NCI-H2029 treated with DMSO at 0.1 percent for 48 hours (cell line): ENCODE measurements at places on chromosomes 3 and 15.

DNA sequence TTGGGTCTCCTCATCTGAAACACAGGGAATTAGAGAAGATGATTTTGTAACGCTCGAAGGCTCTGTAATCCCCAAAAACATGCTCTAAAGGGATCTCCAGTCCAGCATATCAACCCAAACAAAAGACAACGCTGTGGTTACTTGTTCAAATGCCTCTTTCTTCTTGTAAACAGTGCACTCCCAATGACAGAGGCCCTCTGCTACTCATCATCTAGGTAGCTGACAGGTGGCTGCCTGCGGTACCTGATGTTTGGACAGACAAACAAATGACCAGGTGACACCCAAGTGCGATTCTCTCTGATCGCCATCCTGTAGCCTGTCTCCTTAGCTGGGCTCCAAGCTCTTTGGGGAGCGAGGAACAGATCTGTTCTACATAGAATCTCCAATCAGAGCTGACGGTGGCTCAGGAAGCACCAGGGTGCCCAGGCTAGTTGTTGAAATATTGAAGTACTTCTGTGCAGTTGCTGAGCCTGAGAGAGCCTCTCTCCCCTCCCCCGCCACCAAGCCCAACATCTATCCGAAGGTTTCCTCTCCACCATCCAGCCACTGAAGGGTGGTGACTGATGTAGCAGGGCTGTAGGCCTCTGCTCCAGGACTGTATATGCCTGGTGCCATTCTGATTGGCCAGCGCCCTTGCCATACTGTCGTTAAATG is 238.7 kb downstream of the XXYLT1 start:
- DNase-seq, result peak; percentile 54

DNA sequence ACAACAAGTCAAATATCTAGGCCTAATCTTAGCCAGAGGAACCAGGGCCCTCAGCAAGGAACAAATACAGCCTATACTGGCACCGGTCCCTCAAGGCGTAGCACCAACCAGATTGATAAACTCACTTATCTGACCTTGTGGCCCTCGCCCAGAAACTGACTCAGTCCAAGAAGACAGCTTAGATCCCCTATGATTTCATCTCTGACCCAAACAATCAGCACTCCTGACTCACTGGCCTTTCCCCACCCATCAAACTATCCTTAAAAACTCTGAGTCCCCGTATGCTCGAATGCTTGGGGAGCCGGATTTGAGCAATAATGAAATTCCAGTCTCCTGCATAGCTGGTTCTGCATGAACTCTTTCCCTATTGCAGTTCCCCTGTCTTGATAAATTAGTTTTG is 1.6 kb upstream of the SORD start:
- no peak for DNase-seq

DNA sequence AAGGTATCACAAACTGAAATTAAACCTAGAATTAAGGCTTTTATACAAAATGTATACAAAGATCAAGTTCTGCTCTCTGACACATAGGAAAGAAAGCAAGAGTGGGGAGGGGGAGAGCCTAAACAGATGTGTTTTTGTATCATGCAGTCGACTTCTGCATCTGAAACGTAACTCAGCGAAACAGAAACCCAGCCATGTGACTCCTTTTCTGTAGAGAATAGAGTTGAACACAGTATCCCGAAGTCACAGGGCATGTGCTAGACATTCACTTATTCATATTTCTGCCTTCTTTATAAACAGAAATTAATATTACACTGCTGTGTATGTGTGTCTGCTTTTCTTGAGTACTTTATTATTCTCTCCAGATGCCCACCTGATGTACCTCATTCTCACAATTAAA is 121.0 kb downstream of the PDZRN3 start:
- DNase-seq, result no peak

DNA sequence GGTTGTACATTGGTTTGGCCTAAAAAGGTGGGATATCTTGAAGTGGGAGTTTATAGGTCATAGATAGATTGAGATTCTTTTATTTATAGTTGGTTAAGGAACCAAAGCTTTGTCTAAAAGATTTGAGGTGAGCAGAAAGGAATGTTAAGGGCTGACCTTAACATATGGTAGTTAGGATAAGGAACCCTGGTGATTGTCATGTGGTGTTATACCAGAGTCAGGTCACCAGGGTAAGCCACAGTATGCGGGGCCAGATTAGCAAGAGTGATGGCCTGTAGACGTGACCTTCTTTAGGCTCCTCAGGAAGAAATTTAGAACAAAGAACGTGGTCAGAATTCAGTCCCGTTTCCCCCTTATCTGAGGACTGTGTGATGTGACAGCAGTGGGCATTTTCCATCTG is 249.2 kb downstream of the GABRG3 start:
- no peak for DNase-seq

DNA sequence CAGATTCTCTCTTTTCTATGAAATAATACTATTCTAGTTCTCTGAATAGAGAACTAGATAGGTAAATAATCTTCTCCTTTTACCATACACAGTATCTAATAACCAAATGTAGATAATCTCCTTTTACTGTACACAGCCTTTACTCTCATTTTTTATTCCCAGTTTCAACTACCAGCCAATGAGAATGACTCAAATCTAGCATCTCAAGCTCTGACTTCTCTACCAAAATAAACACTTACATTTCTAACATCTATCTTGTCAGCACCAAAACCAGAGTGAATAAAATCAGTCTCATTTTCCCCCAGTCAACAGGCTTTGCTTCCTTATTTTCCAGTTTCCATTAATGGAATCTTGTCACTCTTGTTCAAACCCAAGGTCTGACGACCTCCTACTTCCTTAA is 36.9 kb downstream of the LRRFIP2 start:
- DNase-seq, result no peak

DNA sequence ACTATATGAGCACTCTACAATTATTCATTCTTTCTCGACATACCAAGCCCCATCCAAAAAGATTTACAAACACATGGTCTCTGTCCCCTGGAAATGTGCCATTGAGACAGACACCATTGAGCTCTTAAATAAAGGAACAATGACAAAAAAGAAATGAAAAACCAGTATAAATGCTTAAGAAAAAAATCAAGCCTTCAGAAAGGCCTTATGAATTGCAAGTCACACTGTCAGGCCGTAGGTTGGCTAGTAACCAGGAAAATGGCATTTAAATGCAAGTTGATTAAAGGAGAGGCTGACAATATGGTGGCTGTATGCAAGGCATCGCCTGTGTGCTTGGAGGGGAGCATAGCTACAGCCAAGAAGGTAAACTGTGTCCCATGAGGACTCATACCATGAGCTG is 49.7 kb downstream of the SRGAP3 start:
- DNase-seq, result no peak

DNA sequence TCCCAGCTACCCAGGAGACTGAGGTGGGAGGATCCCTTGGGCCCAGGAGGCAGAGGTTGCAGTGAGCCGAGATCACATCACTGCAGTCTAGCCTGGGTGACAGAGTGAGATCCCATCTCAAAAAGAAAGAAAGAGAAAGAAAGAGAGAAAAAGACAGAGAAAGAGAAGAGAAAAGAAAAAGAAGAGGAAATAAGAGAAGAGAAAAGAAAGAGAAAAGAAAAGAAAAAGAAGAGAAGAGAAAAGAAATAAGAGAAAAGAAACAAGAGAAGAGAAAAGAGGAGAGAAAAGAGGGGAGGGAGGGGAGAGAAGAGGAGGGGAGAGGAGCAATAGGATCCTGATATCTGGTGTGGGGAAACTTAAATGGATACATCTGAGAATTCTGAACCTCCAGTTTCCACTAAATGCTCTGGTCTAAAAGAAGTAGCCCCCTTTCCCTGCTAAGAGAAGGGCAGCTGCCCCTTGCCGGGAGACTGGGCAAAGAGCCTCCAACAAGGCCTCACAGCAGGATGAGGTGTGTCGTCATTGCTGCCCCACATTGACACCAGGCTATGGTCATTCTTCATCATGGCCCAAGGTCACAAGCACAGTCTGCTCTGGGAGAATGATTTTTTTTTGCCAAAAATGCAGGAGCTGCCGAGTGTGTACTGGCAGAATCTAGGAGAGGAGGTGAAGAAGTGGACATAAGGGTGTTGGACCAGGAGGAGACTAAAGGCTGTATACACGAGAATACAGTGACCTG is 21.1 kb upstream of the COMMD4 start:
- no peak for DNase-seq

GRCh38 chr15:31100738-31101137 is 787 bp downstream of the TRPM1 start:
- no peak for DNase-seq

DNA sequence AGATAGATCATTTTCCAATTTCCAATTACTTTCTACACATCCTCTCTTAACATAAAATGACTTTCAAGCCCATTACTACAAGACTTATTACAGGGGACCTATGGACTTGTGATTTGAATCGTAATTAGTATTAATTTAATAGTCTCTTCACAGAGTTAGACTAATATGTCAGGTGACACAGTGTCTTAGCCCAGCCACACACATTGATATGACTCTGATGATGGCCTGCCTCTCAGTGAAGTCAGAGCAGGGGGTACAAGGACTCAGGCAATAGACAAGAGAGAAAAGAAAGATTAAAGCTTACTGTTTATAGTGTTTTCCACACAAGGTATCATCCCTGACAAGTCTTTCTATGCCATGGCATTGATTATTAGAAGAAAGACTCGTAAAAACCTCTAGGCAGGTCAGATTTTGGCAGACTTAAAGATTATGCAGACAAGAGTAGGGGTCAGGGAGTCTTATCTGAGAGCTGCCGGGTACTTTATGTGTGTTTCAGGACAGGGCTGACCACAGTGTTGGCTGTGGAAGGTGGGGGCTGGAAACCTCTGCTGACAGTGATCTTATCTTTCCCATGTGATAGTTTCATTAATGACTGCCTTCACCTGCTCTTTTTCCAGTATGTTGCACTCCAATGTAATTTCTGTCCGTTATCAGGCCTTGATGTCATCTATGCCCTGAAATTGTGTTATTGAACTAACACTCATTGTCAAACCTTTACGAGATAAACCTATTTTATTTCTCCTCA is 50.1 kb downstream of the B3GALNT1 start:
- no peak for DNase-seq

DNA sequence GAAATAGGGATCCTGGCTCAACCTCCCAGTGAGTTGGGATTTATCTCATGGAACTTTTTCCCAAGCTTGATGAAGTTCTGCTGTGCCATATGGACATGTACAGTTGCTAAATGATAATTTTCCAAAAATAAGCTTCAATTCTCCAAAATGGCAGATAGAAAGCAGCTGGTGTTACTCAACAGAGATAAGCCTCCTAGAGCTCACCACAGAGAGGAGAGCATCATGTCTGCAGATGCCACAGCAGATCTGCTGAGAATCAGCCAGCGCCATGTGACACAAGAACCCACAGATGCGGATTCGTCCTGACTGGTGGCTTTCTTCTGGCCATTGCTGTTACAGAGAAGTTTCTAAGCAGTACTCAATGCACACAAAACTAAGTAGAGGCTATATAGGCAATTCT is 50.6 kb downstream of the AGTR1 start:
- DNase-seq, result no peak

DNA sequence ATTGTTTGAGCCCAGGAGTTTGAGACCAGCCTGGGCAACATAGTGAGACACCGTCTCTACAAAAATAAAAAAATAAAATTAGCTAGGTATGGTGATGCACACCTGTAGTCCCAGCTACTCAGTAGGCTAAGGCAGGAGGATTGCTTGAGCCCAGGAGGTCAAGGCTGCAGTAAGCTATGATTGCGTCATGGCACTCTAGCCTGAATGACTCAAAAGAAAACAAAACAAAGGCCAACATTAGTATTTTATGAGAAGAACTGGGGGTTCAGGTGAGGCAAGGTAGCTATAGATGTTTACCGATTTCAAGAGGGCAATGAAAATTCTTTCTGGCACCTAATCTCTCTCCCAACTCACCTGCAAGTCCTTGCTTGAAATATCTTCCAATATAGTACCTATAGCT is 77.2 kb downstream of the GREM1 start:
- no peak for DNase-seq

DNA sequence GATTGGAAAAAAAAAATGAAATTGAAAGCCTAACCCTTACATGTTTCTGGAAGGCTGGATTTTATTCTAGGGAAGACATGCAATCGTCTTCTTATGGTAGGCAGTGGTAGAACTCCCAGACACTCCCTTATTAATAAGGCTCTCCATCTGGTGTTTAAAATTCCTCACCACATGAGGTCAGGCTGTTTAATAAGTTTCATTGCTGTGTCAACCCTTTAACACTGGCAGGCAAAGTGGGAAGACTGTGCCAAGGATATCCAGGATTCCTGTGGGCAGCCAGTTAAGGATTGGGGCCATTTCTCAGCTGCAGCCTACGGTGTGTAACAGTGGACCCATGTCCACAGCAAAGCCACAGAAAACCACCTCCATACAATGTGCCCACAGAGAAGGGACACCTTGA is 225.5 kb upstream of the CHRM5 start:
- no peak for DNase-seq
